ENCODE measurements at places on chromosomes 4 and X.

- no peak for DNase-seq
These were observed 39.8 kb downstream of the DTHD1 start for GRCh38 chr4:36321176-36321575.

DNA sequence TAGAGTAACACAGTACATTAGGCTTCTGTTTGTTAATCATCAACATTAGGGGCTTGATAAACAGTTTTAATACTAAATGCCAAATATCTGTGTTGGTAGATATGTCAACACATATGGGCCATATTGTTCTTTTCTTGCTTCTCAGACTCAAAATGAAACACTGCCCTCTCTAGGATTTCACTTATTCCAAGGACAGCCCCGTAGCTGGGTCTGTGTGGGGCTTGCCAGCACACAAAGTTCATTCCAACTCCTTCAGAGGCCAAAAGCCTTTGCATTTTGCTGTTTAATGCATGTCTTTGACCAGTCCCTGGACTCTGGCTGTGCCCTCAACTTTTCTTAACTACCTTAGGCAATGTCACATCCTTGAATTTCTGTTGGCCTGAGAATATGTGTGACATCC is 102.0 kb upstream of the ZNF827 start:
- no peak for DNase-seq

- no peak for DNase-seq
These were observed 20.8 kb upstream of the ZCCHC12 start for GRCh38 chrX:118802857-118803256.

GRCh38 chr4:24794916-24795665 is at the start of gene SOD3:
TSS of gene SOD3 (plus strand) at chr4:24795573. CDS start at chr4:24799522, 3,949 bp downstream.
- no peak for DNase-seq

DNA sequence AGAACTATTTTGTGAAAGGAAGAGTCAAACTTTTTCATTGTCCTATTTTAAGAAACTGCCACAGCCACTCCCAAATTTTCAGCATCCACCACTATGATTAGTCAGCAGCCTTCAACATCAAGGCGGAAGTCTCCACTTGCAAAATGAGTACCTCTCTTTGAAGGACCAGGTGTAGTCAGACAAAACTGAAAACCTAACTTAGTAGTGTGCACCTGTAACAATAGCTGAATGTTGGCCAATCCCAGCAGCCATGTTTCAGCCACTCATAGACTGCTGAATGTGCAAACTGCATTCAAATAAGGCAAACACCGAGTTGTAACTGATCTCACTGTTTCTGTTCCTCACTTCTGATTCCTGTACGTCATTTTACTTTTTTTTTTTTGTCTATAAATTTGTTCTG is 341.1 kb downstream of the IL15 start:
- DNase-seq, result no peak

- DNase-seq, result no peak
These were observed 148.2 kb downstream of the RASL11B start for GRCh38 chr4:53010318-53010717.

DNA sequence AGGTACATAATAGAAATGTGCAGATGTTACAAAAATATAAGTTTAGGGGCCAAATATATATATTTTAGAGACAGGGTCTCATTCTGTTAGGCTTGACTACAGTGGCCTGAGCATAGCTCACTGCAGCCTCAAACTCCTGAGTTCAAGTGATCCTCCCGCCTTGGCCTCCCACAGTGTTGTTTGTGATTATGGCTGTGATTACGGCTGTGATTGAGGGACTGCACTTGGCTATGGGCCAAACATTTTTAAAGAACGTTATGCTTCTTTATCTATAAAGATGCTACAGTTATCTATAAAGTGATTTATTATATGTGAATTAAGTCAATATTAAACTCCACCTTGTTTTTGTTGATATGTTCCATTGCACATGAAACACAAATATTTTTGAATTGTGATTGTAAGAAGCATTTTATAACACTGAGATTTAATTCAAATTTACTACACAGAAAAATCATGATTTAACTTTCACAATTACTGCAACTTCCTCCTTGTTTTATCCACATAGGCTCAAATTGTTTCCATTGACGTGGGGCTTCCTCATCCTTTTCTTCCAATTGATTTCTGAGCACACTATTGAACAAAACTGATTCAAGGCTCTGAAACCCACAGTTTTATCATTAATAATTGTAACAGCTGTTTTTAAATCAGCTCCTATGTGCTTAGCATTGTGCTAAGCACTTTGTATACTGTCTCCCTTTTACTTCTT is 68.4 kb upstream of the BMPR1B start:
- DNase-seq, result no peak

- DNase-seq, result no peak
These were observed at the start of gene NKX1-1 for GRCh38 chr4:1406394-1406980. TSS of gene NKX1-1 (minus strand) at chr4:1406442. CDS start at chr4:1406442, 0 bp downstream.

GRCh38 chr4:75141162-75141561 is 208.2 kb downstream of the PARM1 start:
- DNase-seq, result no peak

GRCh38 chr4:165204462-165204830 is 2.9 kb upstream of the KLHL2 start:
- peak; percentile 21 for DNase-seq

DNA sequence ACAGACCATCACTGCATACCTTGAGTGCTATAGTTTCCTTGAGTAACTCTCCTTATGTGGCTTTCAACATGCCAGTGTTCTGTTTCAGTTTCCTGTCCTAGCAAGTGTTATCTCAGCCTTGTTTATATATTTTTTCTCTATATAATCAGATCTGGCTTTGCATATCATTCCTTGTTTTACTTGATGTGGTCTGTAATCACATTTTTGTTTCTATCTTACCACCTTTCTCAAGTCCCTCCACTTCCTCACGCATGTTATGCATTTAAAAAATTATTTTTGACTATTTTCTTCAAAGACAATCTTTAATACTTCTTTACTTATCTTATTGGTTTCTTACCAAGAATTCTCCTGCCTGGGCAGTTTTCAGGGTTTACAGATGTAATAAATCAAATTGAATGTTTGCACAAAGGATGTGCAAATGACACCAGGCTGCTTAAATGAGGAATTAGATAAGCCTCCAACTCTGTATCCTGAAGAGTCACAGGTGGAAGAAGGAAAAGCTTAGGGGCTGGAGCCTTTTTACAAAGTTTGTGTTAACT is 351.2 kb downstream of the BMPR1B start:
- no peak for DNase-seq

DNA sequence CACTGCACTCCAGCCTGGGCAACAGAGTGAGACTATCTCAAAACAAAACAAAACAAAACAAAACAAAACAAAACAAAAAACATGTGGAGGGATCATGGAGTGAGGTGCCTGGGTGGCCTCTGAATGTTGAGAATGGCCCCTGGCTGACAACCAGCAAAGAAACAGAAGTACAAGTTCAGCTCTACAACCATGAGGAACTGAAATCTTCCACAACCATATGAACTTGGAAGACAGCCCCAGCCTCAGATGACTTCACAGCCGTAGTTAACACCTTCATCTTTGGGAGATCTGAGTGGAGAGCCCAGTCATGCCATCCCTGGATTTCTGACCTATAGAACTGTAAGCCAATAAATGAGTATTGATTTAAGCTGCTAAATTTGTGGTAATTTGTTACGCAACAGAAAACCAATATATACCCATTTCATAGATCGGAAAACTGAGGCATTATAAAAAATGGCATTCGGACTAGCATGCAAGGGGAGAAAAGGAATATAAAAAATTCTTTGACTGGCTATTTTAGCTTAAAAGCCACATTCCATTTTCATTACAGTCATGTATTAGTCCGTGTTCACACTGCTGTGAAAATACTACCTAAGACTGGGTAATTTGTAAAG is 138.7 kb upstream of the RAPGEF2 start:
- DNase-seq, result no peak

DNA sequence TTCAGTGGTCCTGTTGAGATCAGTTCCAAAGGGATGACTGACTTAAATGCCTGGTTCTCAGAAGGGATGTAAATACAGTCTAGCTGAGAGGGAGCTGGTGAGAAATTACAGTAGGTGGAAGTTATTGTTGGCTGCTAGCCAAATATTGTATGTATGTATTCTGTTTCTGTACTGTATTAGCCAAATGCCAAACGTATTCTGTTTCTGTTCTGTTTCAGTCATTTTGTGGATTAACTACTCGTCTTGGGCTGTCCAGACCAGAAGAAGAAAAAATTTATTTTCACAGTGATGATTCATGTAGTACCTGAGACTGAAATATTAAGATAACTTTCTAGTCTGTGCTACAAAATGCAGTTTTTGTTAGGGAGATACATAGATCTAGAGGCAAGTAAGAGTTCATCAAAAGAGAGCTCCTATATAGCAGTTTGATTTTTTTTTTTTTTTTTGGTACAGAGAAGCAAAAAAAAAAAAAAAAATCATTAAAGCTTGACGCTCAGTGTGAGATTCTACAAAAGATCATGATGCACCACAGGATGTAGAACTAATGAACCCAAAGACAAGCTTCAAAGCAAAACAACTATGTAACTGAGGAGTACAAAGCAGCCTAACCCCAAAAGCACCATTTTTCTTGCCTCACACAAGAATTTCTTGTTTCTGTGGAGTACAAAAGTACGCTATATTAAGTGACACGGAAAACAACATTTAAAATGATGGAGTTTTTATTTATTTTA is 54.8 kb downstream of the CASP6 start:
- no peak for DNase-seq

GRCh38 chr4:11118513-11118912 is 310.2 kb downstream of the HS3ST1 start:
- no peak for DNase-seq

DNA sequence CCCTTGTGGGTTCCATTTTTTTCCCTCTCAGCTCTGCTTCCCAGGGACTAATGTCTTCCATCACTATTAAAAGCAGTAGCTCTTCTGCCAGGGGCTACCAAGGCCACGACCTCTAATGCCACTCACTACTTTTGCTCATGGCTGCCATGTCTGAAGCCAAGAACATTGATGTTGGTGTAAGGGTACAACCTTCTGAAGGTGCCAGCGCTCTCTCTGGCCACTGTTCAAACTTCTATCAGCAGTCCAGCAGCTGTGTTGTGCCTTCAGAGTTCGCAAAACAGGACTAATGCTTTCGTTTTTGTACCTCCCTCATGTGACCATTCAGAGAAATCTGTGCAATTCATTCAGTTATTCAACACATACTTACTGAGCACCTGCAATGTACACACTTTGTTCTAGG is 121.5 kb upstream of the ENPEP start:
- no peak for DNase-seq

- DNase-seq, result no peak
These were observed 184.3 kb downstream of the QDPR start for GRCh38 chr4:17327591-17327990.

GRCh38 chrX:23497919-23498318 is 163.3 kb downstream of the PTCHD1 start:
- no peak for DNase-seq

DNA sequence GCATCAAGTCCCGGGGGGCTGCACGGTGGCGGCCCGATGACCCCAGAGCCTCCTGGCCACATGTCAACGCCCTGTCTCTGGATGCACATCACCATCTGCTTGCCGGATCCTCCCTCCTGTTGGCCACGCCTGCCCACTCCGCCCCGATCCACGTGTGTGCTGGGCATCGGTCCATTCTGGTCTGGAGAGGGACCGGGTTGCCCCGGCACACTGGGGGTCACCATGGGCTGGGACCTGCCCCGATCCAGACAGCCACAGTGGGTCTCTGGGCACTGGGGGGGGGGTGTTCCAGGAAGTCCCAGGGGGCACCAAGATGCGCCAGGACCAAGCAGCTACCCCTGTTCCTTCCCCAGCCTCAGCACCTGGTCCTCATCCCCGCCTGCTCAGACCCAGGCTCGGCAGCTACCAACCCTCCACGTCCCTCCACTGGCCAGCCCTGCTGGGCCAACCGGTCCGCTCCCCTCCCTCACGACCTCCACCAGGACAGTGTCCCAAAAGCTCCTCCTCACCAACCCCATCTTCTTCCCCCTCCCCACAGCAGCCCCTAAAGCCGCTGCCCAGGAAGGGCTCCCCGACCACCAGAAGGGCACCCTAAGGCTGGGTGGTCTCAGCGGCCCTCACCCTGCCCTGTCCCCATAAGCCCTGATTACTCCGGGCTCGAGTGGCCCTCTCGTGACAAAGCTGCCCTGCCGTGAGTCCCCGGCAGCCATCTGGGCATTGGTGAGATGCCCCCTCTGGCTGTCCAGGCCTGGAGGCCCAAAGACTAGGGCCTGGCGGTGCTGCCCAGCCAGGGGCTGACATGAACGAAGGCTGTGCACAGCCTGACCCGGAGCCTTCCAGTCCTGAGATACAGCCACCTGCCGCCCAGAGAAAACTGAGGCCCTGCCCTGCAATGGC is 4.6 kb downstream of the CTBP1 start:
- no peak for DNase-seq

DNA sequence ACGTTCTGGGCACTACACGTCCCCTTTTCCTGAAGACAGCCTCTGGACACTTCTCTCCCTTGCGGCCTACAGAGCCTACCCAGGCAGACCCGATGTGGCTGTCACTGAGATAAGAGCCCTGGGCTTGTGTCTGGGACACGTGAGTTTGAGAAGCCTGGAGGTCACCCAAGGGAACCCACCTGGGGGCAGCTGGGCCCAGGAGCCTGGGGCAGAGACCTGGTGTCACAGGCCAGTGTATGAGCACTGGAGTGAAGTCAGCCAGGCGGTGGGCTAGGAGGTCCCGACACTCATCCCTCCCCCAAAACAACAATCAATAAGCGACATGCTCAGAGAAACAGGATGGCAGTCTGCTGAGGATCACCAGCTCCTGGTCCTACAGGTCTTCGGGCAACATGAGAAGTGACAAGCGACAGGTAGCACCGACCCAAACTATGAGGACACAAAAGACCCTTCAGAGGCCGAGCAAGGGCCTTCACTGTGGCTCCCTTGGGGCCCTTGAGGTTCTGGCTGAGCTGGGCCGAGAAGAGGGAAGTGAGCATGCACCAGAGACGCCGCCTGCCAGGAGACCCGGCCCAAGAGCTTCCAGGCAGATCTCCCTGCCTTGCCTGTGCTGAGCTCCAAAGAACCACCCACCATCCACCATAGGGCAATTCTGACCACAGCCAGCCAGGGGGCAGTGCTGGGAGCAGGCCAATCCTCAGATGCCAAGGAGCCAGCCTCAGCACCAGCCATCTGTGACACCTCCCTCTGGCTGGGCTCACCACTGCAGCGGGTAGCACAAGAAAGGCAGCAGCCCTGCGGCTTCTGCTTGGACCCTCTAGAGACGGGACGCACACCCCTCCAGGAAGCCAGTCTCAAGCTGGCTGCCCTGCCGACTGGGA is 11.0 kb upstream of the DUSP9 start:
- DNase-seq, result peak; percentile 26

GRCh38 chr4:126087101-126087500 is 772.3 kb downstream of the FAT4 start:
- DNase-seq, result no peak

- no peak for DNase-seq
These were observed 288.5 kb upstream of the ARSJ start for GRCh38 chr4:114267976-114268375.
